ENCODE measurements at places on chromosomes 1 and 21.

DNA sequence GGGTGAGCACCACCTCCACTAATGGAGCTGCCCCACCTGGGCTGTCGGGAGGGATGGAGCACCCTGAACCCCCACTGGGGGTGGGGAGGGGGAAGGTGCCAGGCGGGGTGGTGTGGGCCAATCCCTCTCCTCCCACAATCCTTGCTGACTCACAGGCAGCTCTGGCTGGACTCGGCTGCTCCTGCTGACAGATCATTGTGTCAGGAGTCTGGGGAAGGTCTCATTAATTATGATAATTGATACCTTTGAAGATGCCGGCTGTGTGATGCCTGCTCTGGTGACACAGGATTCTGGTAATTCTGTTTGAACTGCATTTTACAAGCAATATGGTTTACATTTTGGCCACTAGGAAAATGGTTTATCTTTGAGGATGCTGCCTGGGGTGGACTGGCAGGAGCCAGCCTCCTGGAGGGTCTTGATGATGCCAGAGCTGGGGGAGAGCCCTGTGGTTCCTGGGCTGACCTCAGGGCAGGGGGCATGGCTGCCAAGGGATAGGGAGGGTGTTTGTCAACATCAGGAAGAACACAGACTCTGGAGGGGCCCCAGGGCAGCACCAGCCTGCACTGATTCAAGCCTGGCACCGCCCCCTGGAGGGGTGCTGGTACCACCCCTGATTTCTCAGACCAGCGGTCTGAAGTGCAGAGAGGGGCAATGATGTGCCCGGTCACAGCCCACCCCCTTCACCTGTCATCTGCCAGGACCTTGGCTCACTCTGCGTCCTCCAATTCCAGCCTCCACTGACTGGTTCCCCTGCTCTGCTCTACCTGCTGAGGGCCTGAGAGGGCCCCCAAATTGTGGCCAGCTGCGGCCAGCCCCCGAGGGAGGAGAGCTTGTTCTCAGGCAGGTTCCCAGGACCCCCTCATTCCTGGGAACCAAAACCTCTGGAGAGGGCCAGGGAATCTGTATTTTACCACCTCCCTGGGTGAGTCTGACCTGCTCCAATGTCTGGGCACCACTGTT, 338.8 kb downstream of the MATN1 start:
- DNase-seq: no peak

DNA sequence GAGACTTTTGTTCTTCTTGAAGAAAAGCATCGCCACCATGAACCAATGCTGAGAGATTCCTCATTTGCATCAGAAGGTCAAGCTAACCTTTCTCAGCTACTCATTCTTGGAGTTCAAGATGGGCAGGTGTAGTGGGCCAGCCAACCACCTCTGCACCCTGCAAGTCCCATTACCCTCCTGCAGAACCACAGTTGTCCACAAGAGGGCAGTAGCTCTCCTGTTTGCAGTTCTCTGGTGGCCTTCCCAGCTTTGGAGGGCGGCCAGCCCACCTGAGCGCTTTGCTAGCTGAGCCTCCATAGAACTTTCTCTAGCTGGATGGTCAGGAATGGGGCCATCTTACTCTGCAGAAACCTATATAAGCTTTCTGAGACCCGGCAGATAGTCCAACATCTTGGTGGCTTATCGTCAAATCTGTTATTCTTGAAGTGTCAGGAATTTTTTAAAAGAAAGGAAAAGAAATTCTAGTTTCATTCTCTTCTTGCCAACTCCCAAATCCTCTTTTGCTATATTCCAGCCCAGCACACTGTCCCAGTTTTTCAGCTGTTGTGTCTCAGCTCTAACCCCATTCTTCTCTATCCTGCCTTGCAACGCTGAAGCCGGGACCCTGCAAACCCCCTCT, 11.0 kb upstream of the LMX1A start:
- DNase-seq: peak; percentile 77

- DNase-seq: no peak
Observed at GRCh38 chr1:110476028-110476765, 25.2 kb downstream of the PROK1 start.

DNA sequence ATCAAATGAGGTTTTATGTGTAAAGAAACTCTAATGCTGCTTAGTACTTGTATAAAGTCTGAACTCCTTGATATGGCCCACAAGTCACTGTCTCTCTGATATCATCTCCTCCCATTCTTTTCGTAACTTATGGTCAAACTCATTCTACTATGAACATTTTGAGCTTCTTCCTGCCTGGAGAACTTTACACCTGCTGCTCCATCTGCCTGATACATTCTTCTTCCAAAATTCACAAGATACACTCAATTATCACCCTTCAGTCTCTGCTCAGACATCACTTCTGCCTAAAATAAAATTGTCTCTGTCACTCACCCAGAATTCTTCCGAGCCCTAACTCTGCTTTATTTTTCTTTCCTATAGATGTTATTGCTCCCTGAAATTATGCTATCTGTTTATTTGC, 192.8 kb upstream of the LYPLAL1 start:
- no peak for DNase-seq

DNA sequence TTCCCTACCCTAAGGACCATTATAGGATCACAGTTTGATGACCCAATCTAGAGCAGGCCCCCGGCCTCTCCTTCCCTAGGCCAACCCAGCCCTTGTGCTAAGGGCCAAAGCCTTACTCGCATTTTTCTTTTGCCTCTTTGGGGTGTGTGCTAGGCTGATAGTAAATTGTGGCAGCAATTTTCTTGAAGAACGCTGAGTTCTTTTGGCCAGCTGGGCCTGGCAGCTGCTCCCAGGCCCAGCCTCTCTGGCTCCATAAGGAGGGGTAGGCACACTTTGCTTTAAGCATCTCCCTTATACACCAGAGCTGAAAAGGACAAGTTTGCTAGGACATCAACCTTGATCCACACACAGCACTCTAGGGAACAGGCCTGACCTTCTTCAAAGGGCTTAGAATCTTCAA, 4.2 kb downstream of the OLFML2B start:
- DNase-seq: no peak

DNA sequence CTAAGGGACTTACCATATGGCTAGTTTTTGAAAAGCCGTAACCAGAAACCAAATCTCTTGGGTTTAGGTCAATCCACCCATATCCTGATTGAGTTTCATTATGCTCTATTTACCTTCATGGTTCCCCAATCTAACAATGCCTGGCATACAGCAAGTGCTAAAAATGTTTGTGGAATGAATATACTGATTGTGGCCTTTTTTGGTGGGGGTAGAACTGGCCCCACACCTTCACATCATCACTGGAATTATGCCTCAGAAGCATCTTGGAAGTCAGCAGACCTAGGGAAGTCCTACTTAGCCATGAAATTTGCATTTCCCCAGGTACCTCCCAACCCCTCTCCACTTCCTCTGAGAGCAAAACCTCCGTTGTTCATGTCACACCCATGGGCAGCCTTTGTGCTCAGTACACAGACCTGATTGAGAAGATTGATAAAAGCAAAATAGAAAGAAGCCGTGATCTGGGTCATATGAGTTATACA, 17.8 kb upstream of the SLAMF1 start:
- DNase-seq: peak; percentile 56

DNA sequence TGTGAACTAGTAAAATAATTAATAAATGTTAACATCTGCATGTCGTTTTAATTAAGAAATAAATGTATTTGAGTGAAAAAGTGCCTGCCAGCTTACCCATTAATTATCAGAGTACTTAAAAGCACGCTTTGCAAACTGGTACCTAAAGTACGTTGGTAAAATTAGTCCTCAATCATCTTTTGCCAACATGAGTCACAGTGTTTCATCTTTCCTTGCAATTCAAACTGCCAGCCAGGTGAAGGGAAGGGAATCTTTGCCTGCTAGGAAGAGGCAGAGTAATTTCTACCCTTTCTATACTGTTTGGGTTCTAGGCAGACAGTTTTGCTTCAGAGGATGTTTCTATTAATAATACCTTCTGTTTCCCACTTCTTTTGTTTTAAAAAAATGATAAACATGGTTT, 57.2 kb upstream of the CNIH3 start:
- no peak for DNase-seq

DNA sequence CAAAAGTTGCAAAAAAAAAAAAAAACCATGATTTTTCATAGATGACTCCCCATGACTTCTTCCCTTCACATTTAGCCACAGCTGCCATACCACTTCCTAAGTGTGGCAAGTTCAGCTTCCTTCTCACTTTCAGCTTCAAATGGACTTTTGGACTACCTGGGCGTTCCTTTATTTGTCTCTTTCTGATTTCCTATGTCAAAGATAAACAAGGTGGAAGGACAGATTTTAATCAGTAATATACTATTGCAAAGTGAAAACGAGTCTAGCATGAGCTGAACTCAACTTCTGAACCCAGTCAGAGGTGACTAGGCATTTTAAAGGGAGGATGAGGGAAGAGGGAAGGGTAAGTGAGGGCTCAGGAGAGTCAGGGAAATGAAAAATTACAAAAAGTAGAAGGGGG, 14.4 kb upstream of the SCCPDH start:
- DNase-seq: no peak

DNA sequence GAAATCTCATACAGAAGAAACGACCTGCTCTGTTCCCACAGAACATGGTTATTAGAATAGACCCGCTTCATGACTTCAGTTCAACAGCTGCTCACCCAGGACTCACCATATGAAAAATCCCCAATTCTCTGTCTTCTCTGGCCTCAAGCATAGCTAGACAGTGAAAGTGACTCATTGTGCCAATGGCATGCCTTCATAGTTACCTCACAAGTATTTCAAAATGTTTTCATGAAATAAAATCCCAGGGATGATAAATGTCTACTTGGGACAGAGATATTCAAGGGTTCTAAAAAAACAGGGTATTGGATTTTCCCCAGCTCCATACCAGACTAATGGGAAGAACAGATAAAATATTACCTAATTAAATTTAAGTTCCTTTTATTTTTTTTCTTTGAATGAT, 82.3 kb downstream of the NOTCH2 start:
- peak; percentile 20 for DNase-seq

GRCh38 chr1:71656902-71657301, 576.1 kb upstream of the ZRANB2 start:
- DNase-seq: no peak

GRCh38 chr1:198577444-198577843, 37.0 kb upstream of the ATP6V1G3 start:
- DNase-seq: no peak

GRCh38 chr1:203187689-203188264, 1.3 kb upstream of the CHI3L1 start:
- no peak for DNase-seq

GRCh38 chr1:234601301-234602017, 8.5 kb downstream of the IRF2BP2 start:
- DNase-seq: peak; percentile 53

DNA sequence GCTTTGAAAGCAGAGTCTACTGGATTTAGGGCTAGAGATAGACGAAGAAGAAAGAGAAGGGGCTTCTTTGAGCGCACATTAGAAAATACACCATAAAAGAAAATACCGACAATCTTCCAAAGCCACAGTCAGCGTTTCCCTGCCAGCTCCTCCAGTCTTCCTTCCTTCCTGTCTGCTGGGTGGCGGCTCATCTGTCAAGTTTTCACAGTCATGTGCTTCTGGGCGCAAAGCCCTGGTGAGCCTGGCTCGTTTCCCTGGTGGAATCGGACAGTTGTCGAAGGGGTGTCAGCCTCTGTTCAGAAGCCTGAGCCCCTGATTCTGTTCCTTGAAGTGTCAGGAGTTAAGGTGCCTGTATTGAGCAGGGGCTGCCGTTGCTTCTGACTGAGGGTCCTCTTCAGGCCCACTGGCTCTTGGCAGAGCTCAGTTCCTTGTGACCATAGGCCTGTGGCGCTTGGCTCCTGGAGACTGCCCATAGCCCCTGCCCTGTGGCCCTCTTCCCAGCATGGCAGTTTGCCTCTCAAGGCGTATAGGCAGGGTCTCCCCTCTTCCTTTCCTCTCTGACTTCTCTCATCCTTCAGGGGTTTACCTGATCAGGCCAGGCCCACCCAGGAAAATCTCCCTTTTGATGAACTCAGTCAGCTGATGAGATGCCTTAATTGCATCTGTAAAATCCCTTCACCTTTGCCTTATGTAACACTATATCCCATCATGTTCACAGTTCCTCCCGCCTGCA, 58.6 kb downstream of the ADARB1 start:
- DNase-seq: no peak

DNA sequence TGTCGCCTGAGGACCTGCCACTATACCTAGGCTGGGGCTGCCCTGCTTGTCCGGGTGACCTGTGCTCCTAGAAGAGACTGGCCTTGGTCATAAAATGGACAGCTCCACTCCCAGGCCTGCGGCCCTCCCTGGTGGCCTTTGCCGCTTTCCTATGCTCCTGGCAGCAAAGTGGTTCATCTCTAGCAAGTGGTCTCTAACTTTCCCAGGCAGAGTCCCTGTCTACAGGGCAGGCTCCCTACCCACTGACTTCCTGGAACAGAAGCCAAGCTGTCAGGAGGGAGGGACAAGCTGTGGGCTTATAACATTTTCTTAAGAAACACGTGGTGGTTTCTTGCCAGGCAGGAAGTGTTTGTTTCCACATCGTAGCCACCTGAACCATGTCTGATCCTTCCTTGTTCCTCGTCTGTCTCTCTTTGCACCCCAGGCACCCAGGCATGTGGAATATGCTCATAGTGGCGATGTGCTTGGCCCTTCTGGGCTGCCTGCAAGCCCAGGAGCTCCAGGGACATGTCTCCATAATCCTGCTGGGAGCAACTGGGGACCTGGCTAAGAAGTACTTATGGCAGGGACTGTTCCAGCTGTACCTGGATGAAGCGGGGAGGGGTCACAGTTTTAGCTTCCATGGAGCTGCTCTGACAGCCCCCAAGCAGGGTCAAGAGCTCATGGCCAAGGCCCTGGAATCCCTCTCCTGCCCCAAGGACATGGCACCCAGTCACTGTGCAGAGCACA, 10.1 kb downstream of the H6PD start:
- DNase-seq: no peak

DNA sequence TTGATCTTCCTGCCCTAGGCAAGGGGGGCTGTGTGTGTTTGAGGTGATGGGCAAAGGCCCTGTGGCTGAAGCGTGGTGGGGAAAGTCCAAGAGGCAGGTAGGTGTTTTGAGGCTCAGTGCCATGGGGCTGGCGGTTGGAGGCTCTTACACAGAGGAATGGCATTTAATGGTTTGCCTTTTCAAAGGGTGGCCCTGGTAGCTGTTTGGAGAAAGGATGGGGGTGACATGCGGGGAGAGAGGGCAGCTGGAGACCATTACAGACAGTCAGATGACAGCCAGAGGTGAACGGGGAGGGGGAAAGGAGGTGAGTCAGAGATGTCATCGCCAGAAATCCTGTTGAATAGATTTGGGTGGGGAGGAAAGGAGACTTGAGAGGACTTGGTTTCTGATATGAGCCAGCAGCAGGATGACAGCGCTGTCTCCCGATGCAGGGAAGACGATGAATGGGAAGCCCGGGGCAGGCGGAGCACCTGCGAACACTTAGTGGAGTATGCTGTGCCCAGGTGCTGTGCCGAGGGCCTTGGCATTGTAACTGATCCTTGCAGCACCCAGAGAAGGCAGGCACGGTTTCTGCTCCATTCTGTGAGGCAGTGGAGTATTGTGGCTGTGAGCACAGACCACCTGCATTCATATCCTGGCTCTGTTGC, 56.3 kb downstream of the MAN1C1 start:
- DNase-seq: no peak

- no peak for DNase-seq
Observed at GRCh38 chr1:210257698-210258529, 25.3 kb downstream of the SERTAD4 start.

GRCh38 chr21:40964691-40965090, 117.7 kb upstream of the DSCAM start:
- DNase-seq: no peak

GRCh38 chr1:183284086-183284485, 98.0 kb downstream of the LAMC2 start:
- no peak for DNase-seq
